ENCODE measurements at places on chromosomes 11 and 22. TPM values are rescaled to one million over a fixed set of nuclear protein-coding genes. Genes with fewer than 3 reads are reported as not detected.

DNA sequence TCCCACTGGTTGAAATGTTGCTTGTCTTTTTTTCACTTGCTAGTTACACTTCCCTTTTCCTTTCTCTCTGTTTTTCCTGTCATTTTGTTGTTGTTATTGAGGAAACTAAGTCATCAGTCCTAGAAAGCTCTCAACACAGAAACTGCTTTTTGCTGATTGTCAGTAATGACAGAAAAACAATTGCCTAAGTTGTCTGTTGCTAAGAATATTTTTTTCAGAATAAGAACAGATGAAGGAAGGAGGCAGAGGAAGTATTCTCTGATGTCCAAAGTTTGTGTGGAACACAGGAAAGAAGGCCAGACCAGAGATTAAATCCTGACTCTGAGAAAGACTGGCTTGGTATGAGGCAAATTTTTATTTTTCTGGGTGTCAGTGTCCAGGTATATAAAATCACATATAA lies 163.3 kb downstream of the CASP12 start:
- no peaks in the 10 kb centered on the region for H3K27me3 ChIP-seq
- no peak for DNase-seq
- H3K27ac ChIP-seq = no peak overlapping the region
- H3K36me3 ChIP-seq = no peaks in the 10 kb centered on the region
- H3K4me1 ChIP-seq = no peaks in the 10 kb centered on the region

DNA sequence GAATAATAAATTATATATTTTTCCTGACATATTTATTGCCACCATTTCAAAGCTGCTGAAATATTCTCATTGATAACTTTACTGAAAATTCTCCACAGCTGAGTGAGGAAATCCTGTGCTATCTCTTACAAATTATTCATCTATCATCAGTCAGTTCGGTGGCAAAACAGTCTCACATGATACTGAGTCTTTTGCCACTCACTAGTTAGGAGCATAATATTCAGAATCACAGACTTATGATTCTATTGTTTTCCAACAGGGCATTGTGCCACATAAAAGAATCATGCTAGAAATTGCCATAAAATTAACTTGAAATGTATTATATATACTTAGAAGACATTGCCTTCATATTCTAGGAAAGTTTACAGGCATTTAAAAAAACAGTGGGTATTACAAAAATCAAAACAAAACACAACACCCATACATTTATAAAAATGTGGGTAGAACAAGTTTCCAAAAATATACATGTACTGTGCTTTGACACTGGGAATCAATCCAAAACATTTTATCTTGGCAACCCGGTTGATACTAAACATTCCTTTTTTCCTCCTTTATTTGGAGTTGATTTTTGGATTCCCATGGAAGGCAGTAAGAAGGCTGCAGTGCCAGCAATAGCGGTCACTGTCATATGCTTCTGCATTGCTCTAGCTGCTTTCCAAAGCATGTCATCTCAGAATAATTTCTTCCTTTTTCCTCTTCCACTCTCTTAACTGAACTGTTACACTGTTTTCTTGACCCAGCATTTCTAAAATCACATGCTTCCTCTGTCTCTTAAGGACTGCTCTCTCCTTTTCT lies 42.5 kb downstream of the ATG16L2 start:
- H3K27ac ChIP-seq = no peak overlapping the region
- H3K27me3 ChIP-seq = no peaks in the 10 kb centered on the region
- H3K4me3 ChIP-seq = no peak overlapping the region
- peaks cover 14% of the 10 kb centered on the region for H3K36me3 ChIP-seq
- no peak for DNase-seq

GRCh38 chr11:126838779-126839178 lies 161.8 kb downstream of the KIRREL3 start:
- H3K27ac ChIP-seq = no peak overlapping the region
- H3K27me3 ChIP-seq = peaks cover 6% of the 10 kb centered on the region
- H3K36me3 ChIP-seq = no peaks in the 10 kb centered on the region
- no peaks in the 10 kb centered on the region for H3K4me1 ChIP-seq
- no peak overlapping the region for H3K4me3 ChIP-seq

GRCh38 chr11:100726680-100727079 lies 39.6 kb downstream of the ARHGAP42 start:
- no peak overlapping the region for H3K4me3 ChIP-seq
- no peaks in the 10 kb centered on the region for H3K27me3 ChIP-seq
- H3K4me1 ChIP-seq = no peaks in the 10 kb centered on the region
- no peak overlapping the region for H3K27ac ChIP-seq

DNA sequence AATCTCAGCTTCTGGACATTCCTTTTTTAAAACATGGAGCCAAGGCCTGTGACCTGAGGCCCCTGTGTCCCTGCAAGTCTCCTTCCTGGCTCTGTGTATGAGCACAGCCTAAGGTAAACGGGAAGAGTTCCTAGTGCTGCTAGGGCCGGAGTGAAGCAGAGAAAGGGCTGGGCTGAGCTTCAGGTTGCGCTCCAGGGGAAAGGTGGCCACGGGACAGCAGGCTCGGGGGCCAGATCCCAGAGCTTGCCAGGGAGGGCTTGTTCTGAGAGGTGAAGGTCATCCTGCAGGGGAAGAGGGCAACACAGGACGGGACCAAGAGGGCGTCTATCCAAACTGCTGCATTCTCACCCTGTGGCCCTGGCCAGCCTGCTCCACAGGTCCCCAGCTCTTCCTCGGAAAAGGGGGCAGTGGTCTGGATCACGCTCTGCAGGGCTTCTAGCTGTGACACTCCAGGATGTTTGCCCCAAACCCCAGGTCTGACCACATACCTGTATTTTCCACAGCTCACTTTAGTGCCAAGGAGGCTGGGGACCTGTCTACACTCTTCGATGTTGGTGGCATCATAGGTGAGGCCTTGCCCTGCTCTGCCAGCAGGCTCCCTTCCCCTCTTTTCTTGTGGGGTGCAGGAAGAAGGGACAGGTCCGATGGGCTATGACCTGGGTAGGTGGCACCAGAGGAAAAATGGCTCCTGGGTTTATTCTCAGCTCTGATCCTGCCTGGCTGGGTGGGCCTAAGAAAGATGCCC lies 20.4 kb downstream of the SLC37A2 start:
- no peaks in the 10 kb centered on the region for H3K36me3 ChIP-seq
- H3K27me3 ChIP-seq = no peaks in the 10 kb centered on the region
- H3K4me3 ChIP-seq = no peak overlapping the region
- no peak overlapping the region for H3K27ac ChIP-seq
- no peak for DNase-seq

GRCh38 chr11:9172389-9172788 lies 81.0 kb upstream of the SCUBE2 start:
- H3K27ac ChIP-seq = no peak overlapping the region
- DNase-seq = no peak
- H3K27me3 ChIP-seq = no peaks in the 10 kb centered on the region
- H3K4me3 ChIP-seq = no peak overlapping the region

DNA sequence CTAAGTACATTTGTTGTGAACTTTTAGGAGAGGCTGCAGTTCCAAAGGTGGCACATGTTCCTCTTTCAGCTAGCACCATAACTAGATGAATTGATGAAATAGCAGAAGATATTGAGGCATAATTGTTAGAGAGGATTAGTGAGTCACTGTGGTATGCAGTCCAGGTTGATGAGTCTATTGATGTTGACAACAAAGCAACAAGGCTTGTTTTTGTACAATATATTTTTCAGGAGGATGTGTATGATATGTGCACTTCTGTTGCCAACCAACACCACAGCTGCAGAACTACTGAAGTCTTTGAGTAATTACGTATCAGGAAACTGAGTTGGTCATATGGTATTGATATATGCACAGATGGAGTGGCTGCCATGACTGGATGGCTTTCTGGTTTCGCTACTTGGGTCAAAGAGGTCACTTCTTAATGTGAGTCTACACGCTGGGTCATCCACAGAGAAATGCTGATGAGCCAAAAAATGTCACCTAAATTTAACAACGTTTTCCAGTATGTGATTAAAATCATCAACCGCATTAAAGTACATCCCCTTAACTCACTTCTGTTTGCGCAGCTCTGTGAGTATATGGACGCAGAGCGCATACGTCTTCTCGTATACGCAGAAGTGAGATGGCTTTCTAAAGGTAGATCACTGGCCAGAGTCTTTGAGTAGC lies 261.3 kb upstream of the ANO5 start:
- H3K4me1 ChIP-seq = no peaks in the 10 kb centered on the region
- no peaks in the 10 kb centered on the region for H3K36me3 ChIP-seq
- DNase-seq = no peak
- H3K4me3 ChIP-seq = no peak overlapping the region
- no peaks in the 10 kb centered on the region for H3K27me3 ChIP-seq

The THOC5 gene
- 48.5 TPM for total RNA-seq

The NLRP10 gene
- total RNA-seq = not detected

The TMEM132A gene
- not detected for total RNA-seq
